ENCODE measurements at places on chromosomes 11 and 22.
A peak's percentile ranks its signal among the peaks of the same experiment; 100 is the strongest.

DNA sequence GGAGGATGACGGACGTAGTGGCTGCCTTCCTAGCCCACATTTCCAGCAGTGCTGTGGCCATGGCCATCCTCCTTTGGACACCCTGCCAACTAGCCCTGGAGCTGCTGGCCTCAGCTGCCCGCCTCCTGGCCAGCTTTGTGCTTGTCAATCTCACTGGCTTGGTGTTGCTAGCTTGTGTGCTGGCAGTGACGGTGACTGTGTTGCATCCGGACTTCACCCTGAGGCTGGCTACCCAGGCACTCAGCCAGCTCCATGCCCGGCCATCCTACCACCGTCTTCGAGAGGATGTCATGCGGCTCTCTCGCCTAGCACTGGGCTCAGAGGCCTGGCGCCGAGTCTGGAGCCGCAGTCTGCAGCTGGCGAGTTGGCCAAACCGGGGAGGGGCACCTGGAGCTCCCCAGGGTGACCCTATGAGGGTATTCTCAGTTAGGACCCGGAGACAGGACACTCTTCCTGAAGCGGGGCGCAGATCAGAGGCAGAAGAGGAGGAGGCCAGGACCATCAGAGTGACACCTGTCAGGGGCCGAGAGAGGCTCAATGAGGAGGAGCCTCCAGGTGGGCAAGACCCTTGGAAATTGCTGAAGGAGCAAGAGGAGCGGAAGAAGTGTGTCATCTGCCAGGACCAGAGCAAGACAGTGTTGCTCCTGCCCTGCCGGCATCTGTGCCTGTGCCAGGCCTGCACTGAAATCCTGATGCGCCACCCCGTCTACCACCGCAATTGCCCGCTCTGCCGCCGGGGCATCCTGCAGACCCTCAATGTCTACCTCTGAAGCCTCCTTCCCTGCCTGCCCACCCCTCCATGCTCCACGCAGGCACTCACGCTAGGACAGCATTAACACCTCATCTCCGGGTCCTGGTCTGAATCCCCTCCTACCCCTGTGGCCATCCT, 1.6 kb downstream of the RNF26 start:
- no peak for DNase-seq

DNA sequence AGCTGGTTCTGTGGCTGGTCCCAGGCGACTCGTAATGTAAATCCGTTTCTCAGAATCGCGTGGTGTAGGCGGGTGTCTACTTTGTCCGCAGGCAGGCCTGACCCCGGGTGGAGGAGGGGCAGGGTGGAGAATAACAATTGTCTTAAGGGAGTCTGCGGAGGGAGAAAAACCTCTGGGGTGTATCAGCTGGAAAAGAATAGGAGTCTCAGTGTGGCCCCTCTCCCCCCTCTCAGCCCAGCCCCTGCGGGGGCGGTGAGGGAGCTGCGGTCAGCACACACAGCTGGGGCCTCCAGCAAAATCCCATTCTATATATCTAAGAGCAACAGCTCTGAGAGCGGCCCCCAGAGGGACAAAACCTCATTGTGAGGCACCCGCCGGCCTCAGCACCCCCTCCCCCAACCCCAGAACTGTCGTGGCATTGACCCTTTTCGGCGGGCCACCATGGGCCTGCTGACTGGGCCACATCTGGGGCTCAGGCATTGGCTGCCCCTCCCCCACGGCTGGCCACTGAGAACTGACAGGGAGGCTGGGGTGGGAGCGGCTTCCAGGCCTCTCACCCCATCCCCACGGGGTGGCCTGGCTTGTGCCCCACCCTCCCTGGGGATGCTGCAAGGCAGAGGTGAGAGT, 2.7 kb upstream of the MYRF start:
- DNase-seq = no peak

DNA sequence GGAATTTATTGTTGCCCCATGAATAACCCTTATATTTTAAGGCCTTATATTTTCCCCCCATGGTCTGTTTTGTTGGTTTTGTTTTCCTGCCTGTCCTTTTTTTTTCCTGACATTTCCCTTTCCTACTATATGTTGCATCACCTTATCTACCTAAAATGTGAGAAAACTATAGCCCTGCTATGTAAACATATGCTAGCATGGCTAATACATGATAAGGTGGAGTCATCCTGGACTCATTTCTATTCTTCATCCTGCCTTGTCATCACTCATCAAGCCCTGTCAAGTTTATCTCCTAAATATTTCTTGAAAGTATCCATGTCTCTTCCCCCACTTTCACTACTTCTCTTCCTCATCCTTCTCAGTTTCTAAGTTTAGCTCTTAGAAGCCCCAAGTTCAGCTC, 2168.8 kb upstream of the RAG2 start:
- no peak for DNase-seq

- no peak for DNase-seq
Observed at GRCh38 chr11:35982061-35982460, 38.2 kb downstream of the LDLRAD3 start.

DNA sequence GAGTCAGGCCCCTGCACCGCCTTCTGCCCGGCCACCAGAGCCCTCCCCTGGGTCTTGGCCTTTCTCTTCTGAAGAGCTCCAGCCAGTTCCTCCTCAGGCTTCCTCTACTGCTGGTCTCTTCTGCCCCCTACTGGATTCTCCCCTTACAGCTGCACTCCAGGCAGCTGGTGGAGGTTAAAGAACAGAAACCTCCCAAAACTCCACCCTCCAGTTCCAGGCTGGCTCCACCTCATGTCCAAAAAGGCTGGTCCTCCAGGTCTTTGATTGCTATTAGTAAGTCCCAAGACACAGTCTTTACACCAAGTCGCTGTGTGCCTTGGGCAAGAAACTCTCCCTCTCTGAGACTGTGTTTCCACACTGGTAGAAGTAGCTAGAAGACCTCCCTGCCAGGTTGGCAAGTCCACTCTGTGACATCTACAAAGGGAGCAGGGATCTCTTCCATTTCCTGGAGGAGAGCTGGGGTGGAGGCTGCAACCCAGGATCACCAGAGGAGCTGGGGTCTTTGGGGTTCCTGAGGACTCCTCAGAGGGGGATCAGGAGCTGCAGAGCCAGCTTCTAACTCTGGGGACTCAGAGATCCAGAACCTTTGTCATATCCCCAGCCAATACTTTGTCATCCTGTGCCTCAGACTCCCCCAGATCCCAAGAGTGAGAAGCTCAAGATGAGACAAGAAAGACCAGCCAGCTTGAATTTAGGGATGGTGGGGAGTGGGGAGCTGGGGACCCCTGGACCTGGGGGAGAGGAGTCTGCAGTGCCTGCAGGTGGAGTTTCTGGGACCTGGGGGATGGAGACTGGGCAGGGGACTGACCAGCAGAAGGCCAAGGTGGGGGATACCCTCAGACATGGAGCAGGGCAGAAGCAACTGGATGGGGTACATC, 3.4 kb upstream of the IGLL5 start:
- DNase-seq = peak; percentile 80

DNA sequence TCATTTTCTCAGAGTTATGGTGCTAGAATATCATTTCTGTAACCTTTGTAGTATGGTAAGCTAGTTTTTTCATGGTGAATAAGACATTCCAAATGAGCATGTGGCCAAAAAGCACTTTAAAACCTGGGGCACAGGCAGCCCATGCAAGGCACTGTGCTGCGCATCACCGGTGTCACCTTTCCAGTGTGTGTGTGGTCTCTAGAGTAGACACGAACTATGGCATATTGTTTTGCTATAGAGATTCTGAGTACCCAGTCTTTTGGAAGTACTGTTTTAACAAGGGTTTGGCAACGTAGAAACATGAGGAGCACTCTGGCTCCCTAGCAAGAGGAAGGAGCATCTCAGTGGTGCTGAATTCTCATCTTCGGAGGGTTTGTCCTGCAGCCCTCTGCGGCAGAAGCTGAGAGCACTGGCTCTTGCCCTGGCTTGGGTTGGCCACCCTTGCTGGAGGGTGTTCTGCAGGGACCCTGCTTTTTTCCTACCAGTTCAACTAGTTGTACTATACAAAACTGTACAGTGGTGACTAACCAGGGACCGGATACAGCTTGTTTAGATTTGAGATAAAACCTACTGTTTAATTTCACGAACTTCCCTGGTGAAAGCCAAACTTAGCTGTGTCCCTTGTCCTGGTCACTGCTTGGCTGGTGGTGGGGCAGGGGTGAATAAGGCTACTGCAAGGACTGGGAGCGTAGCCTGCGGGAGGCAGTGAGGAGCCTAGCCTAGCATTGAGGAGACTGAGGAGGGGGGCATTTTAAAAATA, 135.7 kb downstream of the ATXN10 start:
- no peak for DNase-seq

DNA sequence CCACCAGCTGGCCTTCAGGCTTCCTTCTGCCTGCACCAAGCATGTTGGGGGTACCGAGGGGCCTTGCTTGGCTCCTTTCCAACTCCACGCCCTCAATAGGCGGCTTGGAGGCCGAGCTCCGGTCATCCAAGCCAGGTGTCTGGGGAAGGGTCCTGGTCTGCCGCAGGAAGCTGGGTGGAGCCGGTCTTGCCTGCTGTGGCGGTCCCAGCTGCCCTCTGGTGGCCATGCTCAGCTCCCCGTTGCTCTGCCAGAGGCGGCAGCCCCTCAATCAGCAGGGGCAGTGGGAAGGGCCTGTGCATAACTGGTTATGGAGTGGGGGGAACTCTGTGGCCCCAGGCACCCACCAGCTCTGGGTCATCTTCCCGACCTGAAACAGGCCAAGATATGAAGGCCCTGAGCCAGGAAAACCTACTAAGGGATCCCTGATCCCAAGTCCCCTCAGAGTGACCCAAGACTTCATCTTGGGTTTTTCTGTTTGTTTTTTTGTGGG, 3.2 kb downstream of the ARVCF start:
- peak; percentile 75 for DNase-seq

DNA sequence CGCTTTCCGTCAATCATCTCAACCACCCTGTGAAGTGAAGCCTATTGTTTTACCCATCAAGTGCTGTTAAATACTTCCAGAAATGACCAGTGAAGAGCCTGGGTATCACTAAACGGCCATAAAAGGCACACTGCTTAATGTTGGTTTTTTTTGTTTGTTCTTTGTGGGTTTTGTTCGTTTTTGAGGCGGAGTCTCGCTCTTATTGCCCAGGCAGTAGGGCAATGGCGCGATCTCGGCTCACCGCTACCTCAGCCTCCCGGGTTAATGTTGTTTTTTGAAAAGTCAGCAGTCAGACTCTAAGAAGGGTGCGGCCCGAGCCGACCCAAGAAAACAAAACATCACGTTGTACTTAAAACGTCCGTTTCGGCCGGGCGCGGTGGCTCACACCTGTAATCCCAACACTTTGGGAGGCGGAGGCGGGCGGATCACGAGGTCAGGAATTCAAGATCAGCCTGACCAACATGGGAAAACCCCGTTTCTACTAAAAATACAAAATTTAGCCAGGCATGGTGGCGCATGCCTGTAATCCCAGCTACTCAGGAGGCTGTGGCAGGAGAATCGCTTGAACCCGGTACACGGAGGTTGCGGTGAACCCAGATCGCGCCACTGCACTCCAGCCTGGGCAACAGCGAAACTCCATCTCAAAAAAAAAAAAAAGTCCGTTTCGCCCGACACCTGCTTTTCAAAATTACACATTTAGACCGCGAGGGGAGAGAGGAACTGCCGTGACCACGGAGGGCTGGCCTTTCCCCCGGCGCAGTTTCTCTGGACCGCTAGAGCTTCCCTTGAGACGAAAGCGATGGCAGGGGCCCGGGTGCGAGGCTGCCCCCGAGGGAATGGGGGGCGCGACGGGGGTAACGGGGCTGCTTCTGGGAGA, 714 bp downstream of the CD59 start:
- DNase-seq = no peak
